Left lobe of liver (tissue), 2 donors: ENCODE measurements at places on chromosomes 7 and 10. TPM values are rescaled to one million over a fixed set of nuclear protein-coding genes. Genes with fewer than 3 reads are reported as not detected.

GRCh38 chr10:124660404-124661125 is 83.6 kb downstream of the FAM53B start:
- DNase-seq: no peak

- no peak for DNase-seq
These were observed 266.1 kb upstream of the KLF6 start for GRCh38 chr10:4051011-4051640.

- DNase-seq: no peak
These were observed 2.1 kb upstream of the BNIP3 start for GRCh38 chr10:131983780-131984179.

GRCh38 chr7:18494821-18495408 is 634 bp upstream of the HDAC9 start:
- no peak for DNase-seq

DNA sequence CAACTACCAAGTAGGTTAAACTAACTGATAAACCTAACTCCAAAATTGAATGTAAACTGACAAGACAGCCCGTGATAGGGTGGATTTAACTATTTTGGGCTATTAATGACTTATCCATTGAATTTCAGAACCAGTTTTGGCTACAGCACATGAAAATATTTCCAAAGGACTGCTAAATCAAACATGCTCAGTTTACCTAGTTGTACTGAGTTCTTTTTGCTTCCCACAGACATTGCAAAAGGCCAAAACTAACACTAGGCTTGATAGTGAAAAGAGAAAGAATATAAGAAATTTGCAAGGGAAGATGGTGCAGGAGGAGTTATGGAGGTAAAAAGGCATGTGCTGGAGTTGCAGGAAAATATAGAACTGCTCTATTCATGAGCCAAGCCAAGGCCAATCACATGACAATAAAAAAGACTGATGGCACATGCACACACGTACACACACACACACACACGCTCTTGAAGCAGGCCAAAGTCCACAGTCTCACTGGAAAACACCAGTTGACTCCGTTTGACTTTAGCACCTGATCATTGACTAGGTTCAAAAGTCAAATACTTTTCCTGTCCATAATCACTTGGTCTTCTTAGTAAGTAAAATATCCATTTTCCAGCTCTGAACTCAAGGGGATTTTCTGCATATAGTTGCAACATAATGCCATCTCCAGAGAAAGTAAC is 76.0 kb upstream of the AGBL3 start:
- peak; percentile 85 for DNase-seq

DNA sequence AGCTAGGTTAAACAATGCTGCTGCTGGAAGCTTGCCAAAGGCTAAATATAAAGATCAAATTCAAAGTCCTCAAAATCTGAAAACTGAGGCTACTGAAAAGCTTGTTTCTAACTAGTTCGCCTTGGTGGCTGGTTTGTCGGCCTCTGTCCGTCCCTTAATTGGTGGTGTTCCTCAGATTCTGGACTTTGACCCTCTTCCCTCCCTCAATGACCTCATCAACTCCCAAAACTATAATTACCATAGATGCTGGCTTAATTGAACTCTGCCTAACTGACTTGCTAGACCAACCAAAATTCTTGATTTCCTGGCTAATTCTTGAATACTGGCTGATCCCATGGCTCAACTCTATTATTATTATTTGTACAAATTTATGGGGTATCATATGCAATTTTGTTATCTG is 15.6 kb downstream of the ARHGAP21 start:
- no peak for DNase-seq

OR9A4 gene
- not detected for total RNA-seq

DNA sequence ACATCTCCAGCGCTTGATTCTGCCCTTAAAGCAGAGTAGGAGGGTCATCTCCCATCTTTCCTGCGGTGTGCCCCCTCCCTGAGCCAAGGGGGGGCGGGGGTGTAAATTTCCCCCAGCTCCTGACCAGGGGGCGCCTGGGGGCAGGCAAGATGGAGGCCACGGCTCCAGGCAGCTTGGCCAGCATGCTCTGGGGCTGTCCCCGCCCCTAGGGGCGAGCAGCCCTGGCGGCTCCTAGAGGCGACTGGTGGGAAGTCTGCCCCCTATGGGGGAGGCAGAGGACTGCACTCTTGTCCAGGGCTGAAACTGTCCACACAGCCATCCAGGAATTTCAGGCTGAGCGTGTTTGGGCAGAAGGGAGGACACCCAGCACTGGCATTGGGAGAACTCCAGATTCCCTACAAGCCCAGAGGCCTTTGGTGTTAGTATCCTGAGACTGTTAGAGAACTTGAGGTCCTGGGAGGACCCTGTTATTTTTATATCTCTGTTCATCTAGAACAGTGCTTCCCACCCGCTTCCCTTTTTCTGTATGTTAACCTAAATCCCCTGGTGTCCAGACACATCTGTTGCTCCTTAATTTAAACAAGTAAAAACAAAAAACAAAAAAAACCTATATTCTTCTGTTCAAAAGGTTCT is 4.6 kb downstream of the STRA8 start:
- DNase-seq: peak; percentile 29

DNA sequence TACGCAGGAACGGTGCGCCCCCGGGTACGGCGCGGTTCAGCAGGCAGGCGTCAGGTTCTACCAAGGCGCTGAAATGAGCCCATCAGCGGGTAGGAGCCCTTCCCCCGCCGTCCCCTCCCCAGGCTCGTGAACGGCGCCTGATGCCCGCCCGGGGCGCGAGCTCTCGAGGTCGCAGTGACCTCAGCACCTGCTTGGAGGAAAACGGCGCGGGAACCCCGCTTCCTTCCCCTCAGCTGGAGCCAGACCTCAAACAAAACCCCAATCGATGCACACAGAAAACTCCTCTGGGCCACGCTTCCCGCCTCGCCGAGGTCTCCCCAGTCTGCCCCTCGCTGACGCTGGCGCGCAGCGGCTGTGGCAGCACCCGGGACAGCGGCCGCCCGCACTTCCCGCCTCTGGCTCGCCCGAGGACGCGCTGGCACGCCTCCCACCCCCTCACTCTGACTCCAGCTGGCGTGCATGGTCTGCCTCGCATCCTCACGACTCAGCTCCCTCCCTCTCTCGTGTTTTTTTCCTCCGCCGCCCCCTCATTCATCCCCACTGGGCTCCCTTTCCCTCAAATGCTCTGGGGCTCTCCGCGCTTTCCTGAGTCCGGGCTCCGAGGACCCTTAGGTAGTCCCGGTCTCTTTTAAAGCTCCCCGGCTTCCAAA is 514 bp upstream of the GAD2 start:
- DNase-seq: no peak

DNA sequence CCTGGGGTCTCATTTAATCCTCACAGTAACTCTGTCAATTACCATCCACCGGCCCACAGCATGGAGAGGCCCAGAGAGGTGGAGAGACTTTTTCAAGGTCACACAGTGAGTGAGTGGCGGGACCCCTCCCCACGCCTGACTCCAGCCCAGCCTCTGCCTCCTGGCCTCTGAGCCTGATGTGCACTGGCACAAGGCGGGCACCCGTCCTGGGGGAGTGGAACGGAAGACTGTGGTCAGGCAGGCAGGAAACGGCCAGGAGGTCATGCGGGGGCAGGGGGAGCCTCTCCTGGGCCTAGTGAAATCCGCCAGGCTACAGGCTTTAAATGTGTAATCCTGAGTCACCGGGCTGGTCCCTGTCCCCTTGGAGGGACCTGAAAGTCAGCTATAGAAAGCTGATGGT is 32.2 kb downstream of the ZCCHC24 start:
- DNase-seq: no peak

GRCh38 chr7:27146491-27147198 is 929 bp downstream of the HOXA6 start:
- peak; percentile 11 for DNase-seq

DNA sequence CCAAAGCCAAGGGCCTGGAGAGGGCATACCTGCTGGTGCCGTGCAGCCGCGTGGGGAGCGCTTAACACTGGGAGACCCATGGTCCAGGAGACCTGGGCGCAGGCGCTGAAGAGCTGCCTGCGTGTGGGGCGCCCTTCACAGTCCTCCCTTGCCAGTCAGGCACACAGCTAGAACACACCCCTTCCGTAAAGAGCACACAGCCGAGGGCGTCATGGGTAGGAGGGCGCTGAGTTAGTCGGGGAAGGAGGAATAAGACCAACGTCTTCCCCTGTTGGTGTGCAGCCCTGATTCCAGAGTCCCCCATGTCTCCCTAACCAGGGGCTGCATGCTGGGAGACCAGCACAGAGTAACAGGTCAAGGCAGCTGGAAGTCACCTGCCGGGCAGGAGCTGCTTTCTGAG is 273.9 kb downstream of the USP6NL start:
- no peak for DNase-seq

STK31 gene
- total RNA-seq: 0.20 TPM

TRIM50 gene
- not detected for total RNA-seq

- DNase-seq: peak; percentile 82
These were observed 202.4 kb downstream of the ELFN1 start for GRCh38 chr7:1872191-1873069.

TMEM176B gene
- 906 TPM for total RNA-seq

- DNase-seq: peak; percentile 65
These were observed 55.2 kb upstream of the GSDME start for GRCh38 chr7:24812305-24812945.

DNA sequence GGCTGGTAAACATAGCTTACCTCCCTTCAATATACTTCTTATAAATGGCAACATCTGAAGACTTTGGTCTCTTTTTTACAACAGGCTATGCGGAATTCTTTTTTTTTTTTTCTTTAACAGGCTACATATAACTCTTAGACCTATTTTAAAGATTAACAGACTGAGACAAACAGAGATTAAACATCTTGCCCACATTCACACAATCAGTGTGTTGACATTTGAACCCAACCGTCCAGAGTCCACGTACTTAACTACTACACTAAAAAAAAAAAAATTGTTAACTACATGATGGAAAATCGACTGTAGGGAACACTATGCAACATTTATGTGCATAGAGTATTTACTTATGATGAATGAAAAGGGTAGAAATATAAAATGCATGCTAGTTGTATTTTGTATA is 298.5 kb downstream of the ELMO1 start:
- no peak for DNase-seq
